ENCODE measurements at places on chromosomes 3 and 15.
A peak's percentile ranks its signal among the peaks of the same experiment; 100 is the strongest.

DNA sequence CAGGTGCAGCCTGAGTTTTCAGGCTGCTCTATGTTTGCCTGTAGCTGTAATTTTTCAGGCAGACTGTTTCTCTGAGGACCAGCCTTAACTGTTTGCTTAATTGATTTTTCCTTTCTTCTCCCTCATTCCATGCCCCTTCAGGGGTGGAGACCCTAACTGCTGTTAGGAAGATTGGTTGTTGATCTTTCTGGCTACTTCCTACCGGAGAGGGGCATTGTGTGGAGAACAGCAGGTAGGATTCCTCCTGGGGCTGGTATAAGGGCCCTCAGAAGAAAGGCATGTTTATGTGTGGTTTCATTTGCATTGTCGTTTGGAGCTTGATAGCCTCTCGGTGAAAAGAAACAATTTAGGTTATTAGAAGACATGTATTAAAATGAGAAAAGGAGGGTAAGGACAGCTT, 56.9 kb upstream of the GOLGA6L2 start:
- no peak for DNase-seq
- no peaks in the 10 kb centered on the region for H3K36me3 ChIP-seq
- no peak overlapping the region for H3K4me3 ChIP-seq
- H3K4me1 ChIP-seq = no peaks in the 10 kb centered on the region
- H3K27ac ChIP-seq = no peak overlapping the region
- no peaks in the 10 kb centered on the region for H3K27me3 ChIP-seq

- no peak for DNase-seq
- H3K27me3 ChIP-seq = peaks cover 8% of the 10 kb centered on the region
- peaks cover 23% of the 10 kb centered on the region for H3K4me1 ChIP-seq
- H3K36me3 ChIP-seq = no peaks in the 10 kb centered on the region
- H3K4me3 ChIP-seq = peak overlapping the region; percentile 90
- no peak overlapping the region for H3K27ac ChIP-seq
Measured at GRCh38 chr15:68560501-68561113, 18.2 kb upstream of the CORO2B start.

GRCh38 chr3:26091626-26092025, 301.7 kb downstream of the OXSM start:
- H3K36me3 ChIP-seq = peaks cover 7% of the 10 kb centered on the region
- H3K4me1 ChIP-seq = no peaks in the 10 kb centered on the region
- no peak for DNase-seq
- no peak overlapping the region for H3K4me3 ChIP-seq
- no peaks in the 10 kb centered on the region for H3K27me3 ChIP-seq

- no peak overlapping the region for H3K27ac ChIP-seq
- no peak for DNase-seq
- H3K36me3 ChIP-seq = no peaks in the 10 kb centered on the region
- H3K27me3 ChIP-seq = no peaks in the 10 kb centered on the region
- no peaks in the 10 kb centered on the region for H3K4me1 ChIP-seq
- no peak overlapping the region for H3K4me3 ChIP-seq
Measured at GRCh38 chr3:131233900-131234668, 147.5 kb upstream of the NUDT16 start.

- H3K4me3 ChIP-seq = no peak overlapping the region
- H3K27me3 ChIP-seq = peaks cover 4% of the 10 kb centered on the region
- DNase-seq = peak; percentile 49
- no peak overlapping the region for H3K27ac ChIP-seq
- H3K4me1 ChIP-seq = no peaks in the 10 kb centered on the region
- H3K36me3 ChIP-seq = no peaks in the 10 kb centered on the region
Measured at GRCh38 chr3:117184574-117184973, 475.0 kb downstream of the TUSC7 start.

- no peak for DNase-seq
- H3K4me3 ChIP-seq = no peak overlapping the region
- no peak overlapping the region for H3K27ac ChIP-seq
- peaks cover 17% of the 10 kb centered on the region for H3K27me3 ChIP-seq
- H3K4me1 ChIP-seq = no peaks in the 10 kb centered on the region
- H3K36me3 ChIP-seq = peaks cover 13% of the 10 kb centered on the region
Measured at GRCh38 chr15:83077491-83078230, 10.6 kb upstream of the BTBD1 start.

DNA sequence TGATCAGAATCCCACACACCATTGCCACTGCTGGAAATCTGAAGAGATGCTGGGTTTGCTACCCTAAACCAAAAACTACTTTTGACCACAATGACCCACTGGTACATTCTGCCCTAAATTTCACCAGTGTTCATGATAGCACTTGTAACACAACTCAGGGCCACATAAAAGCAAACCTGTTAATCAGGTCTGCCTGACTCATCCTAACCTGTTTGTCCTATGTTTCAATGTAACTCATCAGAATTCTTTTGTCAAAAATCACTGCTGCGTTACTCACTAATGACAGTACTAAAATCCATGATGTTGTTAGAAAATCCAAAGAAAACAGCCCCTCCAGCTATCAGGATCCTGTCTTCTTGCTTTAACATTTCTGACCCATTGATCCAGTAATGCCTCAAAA, 55.6 kb upstream of the XCR1 start:
- H3K36me3 ChIP-seq = no peaks in the 10 kb centered on the region
- H3K27me3 ChIP-seq = peaks cover 4% of the 10 kb centered on the region
- peaks cover 38% of the 10 kb centered on the region for H3K4me1 ChIP-seq
- no peak overlapping the region for H3K4me3 ChIP-seq
- no peak overlapping the region for H3K27ac ChIP-seq

DNA sequence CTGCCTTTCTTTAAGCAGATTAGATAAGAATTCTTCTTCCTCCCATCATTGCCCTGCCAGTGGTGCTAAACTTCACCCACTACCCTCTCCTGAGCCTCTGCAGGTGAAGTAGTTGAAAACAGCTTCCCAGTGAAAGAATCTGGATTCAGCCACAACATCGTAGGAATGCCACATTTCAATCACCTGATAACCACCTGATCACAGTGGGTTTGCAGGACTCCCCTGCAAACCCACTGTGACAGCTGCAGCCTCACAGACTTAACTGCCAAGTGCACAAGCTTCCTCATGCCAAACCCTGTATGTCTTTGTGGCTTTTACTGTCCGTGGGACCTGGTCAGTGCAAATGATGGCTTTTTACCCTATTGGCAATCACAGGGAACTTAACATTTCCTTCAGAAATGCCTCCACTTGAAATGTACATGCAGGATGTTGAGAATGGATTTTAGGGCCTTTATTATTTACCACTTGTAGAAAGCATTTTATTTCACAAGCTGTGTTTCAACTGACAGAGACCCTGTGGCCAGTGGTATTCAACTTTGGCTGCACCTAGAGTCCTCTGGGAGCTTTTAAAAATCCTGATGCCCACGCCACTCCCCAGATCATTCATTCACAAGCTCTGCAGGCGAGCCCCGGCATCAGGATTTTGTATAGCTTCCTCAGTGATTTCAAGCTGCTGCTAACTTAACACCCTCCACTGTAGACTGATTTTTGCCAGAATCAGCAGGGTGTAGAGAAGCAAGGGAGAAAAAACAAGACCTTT, 49.1 kb downstream of the OXNAD1 start:
- H3K4me3 ChIP-seq = no peak overlapping the region
- no peak overlapping the region for H3K27ac ChIP-seq
- H3K27me3 ChIP-seq = no peaks in the 10 kb centered on the region
- 0 out of 2 replicates have a peak, but pooled peaks cover 17% of the 10 kb centered on the region for H3K36me3 ChIP-seq
- DNase-seq = no peak
- peaks cover 8% of the 10 kb centered on the region for H3K4me1 ChIP-seq

- no peak overlapping the region for H3K27ac ChIP-seq
- 0 out of 2 replicates have a peak, but pooled peaks cover 6% of the 10 kb centered on the region for H3K36me3 ChIP-seq
- DNase-seq = no peak
- H3K27me3 ChIP-seq = peaks cover 6% of the 10 kb centered on the region
Measured at GRCh38 chr3:12175844-12176453, 17.2 kb upstream of the TIMP4 start.

GRCh38 chr15:92662762-92663161, 7.2 kb upstream of the FAM174B start:
- H3K36me3 ChIP-seq = no peaks in the 10 kb centered on the region
- H3K27me3 ChIP-seq = peaks cover 5% of the 10 kb centered on the region
- DNase-seq = no peak
- H3K4me1 ChIP-seq = peaks cover 15% of the 10 kb centered on the region
- no peak overlapping the region for H3K4me3 ChIP-seq
- H3K27ac ChIP-seq = no peak overlapping the region

GRCh38 chr3:188274249-188274915, 120.4 kb downstream of the LPP start:
- peaks cover 23% of the 10 kb centered on the region for H3K36me3 ChIP-seq
- H3K4me1 ChIP-seq = peaks cover 45% of the 10 kb centered on the region
- H3K27me3 ChIP-seq = peaks cover 4% of the 10 kb centered on the region
- peak overlapping the region; percentile 69 for H3K27ac ChIP-seq
- no peak for DNase-seq

- H3K36me3 ChIP-seq = peaks cover 5% of the 10 kb centered on the region
- no peak overlapping the region for H3K27ac ChIP-seq
- H3K4me1 ChIP-seq = 0 out of 2 replicates have a peak, but pooled peaks cover 6% of the 10 kb centered on the region
Measured at GRCh38 chr3:112019716-112020115, 14.8 kb upstream of the TMPRSS7 start.

DNA sequence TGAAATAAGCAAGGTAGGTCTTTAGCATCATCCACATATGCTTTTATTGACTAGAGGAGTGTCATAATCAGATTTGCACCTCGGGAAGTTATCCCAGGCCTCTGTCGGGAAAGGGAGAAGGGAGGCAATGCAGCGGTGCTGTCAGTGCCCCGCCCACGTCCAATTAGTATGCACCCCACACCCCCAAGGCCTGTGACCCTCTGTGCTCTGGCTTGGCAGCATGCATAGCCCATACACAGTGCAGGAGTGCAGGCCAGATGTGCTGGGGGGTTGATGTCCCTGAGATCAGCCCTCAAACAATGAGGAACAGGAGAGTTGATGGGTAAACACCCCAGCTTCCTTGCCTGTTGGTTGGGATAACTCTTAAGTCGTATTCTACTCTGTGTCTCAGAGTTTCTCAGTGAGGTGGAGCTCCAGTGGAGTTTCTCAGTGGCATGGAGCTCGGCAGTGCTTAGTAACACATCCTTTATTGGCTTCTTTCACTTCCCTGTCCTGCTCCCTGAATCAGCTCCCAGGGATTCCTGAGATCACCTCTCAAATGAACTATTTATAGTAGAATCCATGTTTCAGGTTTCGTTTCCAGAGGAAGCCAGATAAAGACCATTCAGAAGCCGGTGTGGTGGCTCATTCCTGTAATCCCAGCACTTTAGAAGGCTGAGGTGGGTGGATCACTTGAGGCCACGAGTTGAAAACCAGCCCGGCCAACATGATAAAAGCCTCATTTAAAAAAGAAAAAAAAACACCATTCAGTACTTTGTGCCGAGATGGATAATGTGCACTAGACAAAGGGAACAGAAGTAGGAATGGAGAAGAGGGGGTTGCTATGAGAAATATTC, 26.7 kb upstream of the NDUFB4 start:
- peak; percentile 15 for DNase-seq
- H3K27ac ChIP-seq = peak overlapping the region; percentile 83
- peak overlapping the region; percentile 75 for H3K4me3 ChIP-seq

DNA sequence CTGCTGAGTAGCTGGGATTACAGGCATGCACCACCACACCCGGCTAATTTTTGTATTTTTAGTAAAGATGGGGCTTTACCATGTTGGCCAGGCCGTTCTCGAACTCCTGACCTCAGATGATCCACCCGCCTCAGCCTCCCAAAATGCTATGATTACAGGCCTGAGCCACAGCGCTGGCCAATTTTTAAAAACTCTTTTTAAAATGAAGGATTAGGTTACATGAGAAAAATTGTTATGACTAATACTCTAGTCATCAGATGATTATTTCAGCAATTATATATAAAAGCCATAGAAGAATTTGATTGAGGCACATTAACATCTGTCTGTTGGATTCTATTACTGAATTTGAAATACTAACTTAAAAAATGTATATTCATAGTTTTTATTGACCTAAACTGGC, 134.1 kb upstream of the MNS1 start:
- peaks cover 3% of the 10 kb centered on the region for H3K27me3 ChIP-seq
- peaks cover 8% of the 10 kb centered on the region for H3K36me3 ChIP-seq
- DNase-seq = no peak
- no peak overlapping the region for H3K27ac ChIP-seq

- H3K4me1 ChIP-seq = no peaks in the 10 kb centered on the region
- no peak overlapping the region for H3K27ac ChIP-seq
- no peak overlapping the region for H3K4me3 ChIP-seq
- DNase-seq = no peak
- peaks cover 17% of the 10 kb centered on the region for H3K27me3 ChIP-seq
Measured at GRCh38 chr15:88300861-88301260, 44.3 kb upstream of the NTRK3 start.

- no peaks in the 10 kb centered on the region for H3K4me1 ChIP-seq
- DNase-seq = no peak
- H3K36me3 ChIP-seq = no peaks in the 10 kb centered on the region
- no peak overlapping the region for H3K4me3 ChIP-seq
- H3K27ac ChIP-seq = no peak overlapping the region
Measured at GRCh38 chr3:117998071-117998470, 1036.6 kb downstream of the IGSF11 start.

GRCh38 chr3:40877631-40878463, 321.5 kb upstream of the CTNNB1 start:
- no peak for DNase-seq
- no peaks in the 10 kb centered on the region for H3K4me1 ChIP-seq
- no peak overlapping the region for H3K27ac ChIP-seq
- no peaks in the 10 kb centered on the region for H3K27me3 ChIP-seq
- no peak overlapping the region for H3K4me3 ChIP-seq
- 0 out of 2 replicates have a peak, but pooled peaks cover 5% of the 10 kb centered on the region for H3K36me3 ChIP-seq

GRCh38 chr3:25473246-25473645, 45.2 kb downstream of the RARB start:
- peak; percentile 20 for DNase-seq
- H3K27ac ChIP-seq = no peak overlapping the region
- H3K4me3 ChIP-seq = no peak overlapping the region

DNA sequence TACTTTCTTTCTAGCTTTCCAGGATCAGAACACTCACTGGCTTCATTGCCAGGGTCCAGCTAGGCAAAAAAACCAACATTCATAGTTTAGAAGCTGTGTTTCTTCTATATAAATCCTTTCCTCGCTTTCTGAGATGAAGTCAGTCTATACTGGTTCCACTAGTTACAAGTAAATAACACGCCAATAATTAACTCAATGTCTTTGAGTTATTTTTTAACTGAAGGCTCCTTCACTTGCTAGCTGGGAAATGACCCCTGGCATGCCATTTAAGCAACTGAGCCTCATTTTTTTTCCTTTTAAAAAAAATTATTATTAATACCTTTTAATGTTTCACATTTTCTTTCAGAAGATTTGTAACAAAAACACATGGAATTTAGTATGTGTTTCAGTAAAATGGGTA, 2.1 kb upstream of the CCDC174 start:
- peaks cover 31% of the 10 kb centered on the region for H3K4me1 ChIP-seq
- peaks cover 17% of the 10 kb centered on the region for H3K27me3 ChIP-seq
- H3K27ac ChIP-seq = no peak overlapping the region
- H3K36me3 ChIP-seq = peaks cover 15% of the 10 kb centered on the region
- H3K4me3 ChIP-seq = no peak overlapping the region
- DNase-seq = no peak

GRCh38 chr15:29003191-29003839, 117.5 kb downstream of the APBA2 start:
- no peaks in the 10 kb centered on the region for H3K27me3 ChIP-seq
- DNase-seq = no peak
- H3K4me3 ChIP-seq = no peak overlapping the region

- no peaks in the 10 kb centered on the region for H3K4me1 ChIP-seq
- H3K27ac ChIP-seq = no peak overlapping the region
- no peak overlapping the region for H3K4me3 ChIP-seq
- H3K27me3 ChIP-seq = no peaks in the 10 kb centered on the region
- no peak for DNase-seq
- H3K36me3 ChIP-seq = no peaks in the 10 kb centered on the region
Measured at GRCh38 chr15:37516621-37517020, 416.3 kb upstream of the MEIS2 start.

Data from HFFc6 (cell line).